CD4-positive, alpha-beta T cell treated with Interleukin-17A for 1 hour (primary cell): ENCODE measurements at places on chromosomes 5 and 9.

DNA sequence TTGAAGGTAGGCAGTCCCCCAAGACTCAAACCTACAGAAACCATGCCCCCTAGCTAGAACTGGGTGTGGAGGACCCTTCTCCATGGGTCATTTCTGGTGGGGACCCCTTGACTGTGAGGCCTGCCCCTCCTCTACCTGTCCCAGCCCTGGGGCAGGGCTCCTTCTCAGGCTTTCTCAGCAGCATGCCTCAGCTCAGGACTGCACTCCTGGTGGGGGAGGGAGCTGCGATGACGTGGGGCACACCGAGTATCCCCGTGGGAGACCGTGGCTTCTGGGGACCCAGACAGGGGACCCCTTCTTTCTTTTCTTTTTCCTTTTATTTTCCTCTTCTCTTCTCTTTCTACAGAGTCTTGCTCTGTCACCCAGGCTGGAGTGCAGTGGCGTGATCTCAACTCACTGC lies 27.0 kb upstream of the PITX1 start:
- DNase-seq: no peak

DNA sequence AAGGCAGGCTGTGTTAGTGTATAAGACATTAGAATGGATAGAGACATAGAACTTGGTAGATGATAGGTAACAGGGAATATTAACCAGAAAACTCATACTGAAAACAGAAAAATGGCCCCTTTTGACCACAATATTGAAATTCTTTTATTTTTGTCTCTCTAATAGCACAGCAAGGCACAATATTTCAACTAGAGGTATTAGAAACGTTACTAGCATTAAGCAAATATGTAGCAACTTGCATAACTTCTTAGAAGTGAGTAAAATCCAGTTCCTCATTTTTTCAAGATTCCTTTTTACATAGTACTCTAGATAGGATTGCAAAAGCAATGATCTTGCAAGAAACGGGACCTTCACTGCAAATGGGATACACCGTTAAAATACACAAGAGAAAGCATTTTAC lies 102.7 kb upstream of the VCAN start:
- DNase-seq: no peak

GRCh38 chr5:80194468-80194867 lies 61.4 kb downstream of the SERINC5 start:
- DNase-seq: no peak

- DNase-seq: no peak
These were observed 32.0 kb downstream of the DAPK1 start for GRCh38 chr9:87529671-87530070.

- no peak for DNase-seq
These were observed 5.6 kb downstream of the EGFLAM start for GRCh38 chr5:38263983-38264382.

GRCh38 chr5:93599399-93600120 lies 16.5 kb downstream of the NR2F1 start:
- no peak for DNase-seq

DNA sequence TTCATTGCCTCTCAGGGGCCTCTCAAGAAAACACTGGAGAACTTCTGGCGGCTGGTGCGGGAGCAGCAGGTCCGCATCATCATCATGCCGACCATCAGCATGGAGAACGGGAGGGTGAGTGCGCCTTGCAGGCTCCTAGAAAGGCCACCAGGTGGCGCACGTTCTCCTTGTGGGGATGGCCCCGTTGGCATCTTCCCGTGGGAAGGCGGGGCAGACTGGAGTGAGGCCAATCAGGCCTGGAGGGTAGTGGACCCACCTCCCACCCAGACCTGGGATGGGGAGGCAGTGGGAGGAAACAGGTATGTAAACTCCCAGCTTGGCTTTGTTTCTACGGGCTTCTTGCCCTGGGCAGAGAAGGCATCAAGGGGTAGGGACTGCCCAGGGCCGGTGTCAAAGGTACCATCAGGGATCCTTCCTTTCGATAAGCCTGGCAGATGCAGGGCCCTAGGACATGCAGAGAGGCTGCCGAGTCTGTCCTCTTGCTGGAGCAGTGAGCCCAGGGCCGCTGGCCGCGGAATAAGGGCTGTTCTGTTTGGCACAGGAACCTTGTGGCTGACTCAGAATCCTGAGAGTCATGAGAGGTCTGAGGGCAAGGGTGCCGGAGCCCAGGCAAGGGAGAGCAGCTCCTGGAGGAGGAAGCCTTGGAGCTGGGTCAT lies 18.9 kb upstream of the SPTLC1 start:
- DNase-seq: peak; percentile 79

- DNase-seq: no peak
These were observed 34.9 kb upstream of the FOXI1 start for GRCh38 chr5:170070556-170071412.

DNA sequence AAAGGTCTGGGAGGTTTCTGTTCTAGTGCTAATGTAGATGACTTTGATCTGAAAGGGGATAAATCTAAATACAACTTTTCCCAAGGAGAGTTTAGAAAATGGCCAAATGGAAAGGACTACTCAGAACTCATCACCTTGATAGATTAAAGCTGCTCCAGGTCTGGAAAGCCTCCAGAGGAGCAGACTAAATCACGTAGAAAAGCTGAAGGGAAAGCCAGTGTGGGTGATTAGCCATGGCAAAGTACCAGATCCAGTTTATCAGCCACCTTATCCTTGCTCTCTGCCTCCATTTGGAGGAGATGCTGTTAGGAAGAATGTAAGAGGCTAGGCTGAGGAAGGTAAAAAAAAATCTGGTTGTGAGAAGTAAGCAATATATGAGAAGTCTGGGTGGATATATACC lies 120.7 kb upstream of the RAI14 start:
- no peak for DNase-seq

GRCh38 chr9:72480921-72481320 lies 40.5 kb upstream of the TMC1 start:
- no peak for DNase-seq

- no peak for DNase-seq
These were observed 368.2 kb downstream of the NDUFS4 start for GRCh38 chr5:53928641-53929040.

DNA sequence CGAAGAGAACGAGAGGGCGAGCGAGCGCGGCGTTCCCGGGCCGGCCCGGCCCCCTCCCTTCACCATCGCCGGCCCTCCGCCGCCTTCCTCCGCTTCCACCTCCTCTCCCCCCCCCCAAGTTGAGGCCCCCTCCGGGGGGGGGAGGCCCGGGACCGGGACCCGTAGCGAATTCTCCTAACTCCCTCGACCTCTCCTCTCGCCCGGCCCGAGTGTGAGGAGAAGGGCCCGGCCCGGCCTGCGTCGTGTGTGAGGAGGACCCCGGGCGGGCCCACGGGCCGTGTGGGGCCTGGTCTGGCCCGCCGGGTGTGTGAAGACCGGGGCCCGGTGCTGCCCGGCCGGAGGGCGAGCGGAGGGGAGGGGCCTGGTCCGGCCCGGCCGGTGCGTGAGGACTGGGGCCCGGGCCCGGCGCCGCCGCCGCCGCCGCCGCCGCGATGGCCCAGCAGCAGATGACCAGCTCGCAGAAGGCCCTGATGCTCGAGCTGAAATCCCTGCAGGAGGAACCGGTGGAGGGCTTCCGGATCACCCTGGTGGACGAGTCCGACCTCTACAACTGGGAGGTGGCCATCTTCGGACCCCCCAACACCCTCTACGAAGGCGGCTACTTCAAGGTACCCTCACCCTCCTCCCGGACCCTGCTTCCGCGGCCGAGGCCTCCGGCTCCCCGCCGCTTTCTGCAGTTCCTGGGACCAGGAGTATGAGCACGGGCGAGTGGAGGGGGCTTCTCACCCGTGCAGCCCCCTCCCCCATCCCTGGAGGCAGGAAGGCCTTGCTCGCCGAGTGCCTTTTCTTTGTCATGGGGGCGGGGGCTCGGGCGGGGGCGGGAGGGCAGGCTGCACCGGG lies 587 bp downstream of the UBE2R2 start:
- DNase-seq: peak; percentile 67

DNA sequence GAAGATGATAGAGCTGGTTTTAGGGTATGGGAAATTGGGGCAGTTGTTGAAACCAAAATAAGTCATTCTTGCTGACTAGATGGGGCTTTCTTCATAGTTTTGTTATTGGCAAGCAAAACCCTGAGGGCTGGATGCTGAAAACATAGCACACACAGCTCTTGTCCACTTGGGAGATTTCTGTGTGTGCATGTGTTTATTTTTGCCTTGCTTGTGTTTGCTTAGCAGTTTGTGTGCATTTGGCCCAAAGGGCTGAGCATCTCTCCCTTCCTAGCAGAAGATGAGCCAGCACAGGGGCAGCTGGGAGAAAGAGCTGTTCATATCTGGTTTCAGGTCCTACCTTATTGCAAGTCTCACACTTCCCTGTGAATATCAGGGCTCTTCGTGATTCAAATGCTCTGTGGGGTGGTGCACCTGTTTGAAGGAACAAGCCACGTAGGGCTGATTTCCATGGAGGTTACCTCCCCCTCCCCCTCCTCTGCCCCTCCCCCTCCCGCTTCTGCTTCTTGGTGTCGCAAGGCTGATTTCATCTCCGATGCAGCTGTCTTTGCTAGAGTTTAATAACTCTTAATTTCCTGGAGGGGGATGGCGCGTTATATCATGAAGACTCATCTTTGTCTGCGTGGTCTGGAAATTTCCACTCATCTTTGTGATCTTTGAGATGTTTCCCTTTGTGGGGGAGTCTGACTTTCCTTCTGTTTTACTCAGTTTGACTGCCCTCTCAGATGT lies 296.5 kb downstream of the ARHGAP26 start:
- DNase-seq: no peak

- DNase-seq: no peak
These were observed 999 bp upstream of the HNRNPA0 start for GRCh38 chr5:137754961-137755762.

DNA sequence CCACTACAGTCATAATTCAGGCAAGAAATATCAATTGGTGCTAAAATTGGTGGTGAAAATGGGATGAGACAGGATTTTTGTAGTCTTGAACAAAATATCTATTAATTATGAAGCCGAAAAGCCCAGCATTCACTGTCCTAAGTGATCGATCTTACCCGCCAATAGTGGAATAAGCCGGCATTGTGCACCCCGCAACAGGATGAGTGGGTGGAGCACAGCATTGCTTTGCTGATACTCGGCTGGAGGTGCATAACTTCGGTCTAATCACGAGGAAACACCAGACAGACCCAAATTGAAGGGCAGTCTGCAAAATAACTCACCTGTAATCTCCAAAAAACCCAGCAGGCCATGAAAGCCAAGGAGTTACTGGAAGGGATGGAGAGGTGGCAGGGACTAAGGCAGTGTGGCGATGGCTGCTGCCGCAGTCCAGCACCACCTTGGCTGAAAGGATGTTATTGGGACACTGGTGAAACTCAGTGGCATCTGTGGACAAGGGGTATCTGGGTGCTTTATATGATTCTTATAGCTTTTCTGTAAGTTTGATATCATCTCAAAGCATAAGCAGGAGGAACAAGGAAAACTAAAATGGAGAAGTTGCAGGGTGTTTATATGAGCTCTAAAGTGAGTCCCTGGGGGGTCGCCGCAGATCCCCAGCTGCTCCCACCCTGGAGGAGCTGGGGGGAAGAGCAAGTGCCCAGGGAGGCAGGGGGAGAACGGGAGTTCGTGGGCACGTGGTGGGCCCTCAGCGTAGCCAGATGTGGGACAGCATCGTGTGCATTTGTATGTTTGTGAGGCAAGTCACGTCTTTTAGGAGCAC lies 45.2 kb downstream of the AHRR start:
- no peak for DNase-seq

DNA sequence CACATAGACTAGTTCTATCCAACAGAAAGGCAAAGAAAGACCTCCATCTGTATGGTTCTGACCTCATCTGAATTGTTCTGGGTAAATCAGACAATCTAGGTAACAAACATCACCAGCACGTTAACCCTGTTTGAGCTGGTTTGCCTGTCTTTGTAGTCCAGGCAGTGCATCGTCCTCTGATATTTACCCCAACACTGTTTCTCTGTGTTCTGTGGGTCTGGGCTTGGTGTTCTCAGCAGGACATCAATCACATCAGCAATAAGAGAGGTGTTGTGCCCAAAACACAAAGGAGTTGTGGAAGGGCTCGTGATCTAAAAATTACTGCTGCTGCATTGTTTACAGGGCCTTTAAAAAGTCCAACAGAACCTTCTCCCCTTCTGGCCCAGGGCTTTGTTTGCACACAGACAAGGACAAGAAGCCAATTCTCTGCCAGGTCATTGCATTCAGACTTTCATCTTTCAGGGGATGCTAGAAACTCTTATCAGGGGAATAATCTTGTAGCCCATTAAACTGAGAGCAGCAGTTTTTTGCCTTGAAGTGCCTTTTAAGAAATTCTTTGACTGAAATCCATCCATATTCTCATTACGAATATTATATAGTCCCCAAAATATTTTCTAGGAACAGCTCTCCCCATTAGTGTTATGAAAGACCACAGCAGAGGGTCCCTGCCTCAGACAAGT lies 30.5 kb upstream of the MAP1B start:
- DNase-seq: no peak

- no peak for DNase-seq
These were observed 27.2 kb downstream of the GCNT1 start for GRCh38 chr9:76486151-76486550.

- DNase-seq: no peak
These were observed 334.1 kb downstream of the RFX3 start for GRCh38 chr9:3191715-3192114.

DNA sequence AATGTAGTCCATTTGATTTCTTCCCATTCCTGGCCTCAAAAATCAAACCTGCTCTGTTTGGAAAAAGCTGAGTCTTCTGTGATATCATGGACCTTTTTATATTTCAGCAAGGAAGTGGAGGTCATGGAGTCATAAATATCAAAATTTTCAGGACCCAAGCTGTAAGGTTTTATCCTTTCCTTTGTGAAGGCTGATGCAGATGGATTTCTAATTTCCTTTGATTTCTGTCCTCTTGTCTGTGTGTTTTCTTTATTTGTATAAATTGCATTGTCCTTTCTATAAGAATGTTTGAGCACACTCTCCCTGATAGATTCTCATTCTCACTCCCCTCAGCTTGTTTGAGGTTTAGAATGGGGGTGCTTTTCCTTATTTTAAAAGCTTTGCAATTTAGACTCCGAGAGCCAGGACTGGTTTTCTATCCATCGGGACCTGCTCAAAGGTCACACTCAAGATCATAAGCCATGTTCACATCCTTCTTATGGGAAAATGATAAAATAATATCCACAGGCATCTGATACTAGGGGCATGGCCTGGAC lies 127.4 kb upstream of the TMEM161B start:
- DNase-seq: no peak

GRCh38 chr9:117365438-117365837 lies 49.4 kb downstream of the ASTN2 start:
- DNase-seq: no peak

GRCh38 chr5:43997647-43998272 lies 391.5 kb downstream of the FGF10 start:
- DNase-seq: no peak

DNA sequence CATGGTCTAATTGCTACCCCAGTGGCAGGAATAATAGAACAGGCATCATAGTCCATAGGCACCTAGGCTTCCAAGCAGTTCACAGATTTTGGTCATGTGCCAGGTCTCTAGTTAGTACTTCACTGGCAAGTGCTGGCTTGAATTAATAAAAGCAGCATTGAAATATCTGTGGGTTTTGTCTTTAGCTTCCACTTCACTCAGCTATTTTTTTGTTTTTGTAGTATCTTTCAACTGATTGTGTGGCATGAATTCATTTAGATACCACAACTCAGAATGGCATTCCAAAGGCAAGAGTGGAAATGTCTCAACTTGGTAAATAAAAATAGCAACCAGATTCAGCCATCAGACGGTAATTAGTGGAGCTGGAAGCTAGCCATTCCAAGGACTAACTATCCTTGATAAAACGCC lies 27.9 kb upstream of the ITGA2 start:
- no peak for DNase-seq

GRCh38 chr9:128550770-128551656 lies 1.4 kb upstream of the SPTAN1 start:
- no peak for DNase-seq

GRCh38 chr9:8389531-8389930 lies 590.0 kb upstream of the DMAC1 start:
- DNase-seq: no peak
